ENCODE measurements at places on chromosomes 11 and 22.
A peak's percentile ranks its signal among the peaks of the same experiment; 100 is the strongest.

DNA sequence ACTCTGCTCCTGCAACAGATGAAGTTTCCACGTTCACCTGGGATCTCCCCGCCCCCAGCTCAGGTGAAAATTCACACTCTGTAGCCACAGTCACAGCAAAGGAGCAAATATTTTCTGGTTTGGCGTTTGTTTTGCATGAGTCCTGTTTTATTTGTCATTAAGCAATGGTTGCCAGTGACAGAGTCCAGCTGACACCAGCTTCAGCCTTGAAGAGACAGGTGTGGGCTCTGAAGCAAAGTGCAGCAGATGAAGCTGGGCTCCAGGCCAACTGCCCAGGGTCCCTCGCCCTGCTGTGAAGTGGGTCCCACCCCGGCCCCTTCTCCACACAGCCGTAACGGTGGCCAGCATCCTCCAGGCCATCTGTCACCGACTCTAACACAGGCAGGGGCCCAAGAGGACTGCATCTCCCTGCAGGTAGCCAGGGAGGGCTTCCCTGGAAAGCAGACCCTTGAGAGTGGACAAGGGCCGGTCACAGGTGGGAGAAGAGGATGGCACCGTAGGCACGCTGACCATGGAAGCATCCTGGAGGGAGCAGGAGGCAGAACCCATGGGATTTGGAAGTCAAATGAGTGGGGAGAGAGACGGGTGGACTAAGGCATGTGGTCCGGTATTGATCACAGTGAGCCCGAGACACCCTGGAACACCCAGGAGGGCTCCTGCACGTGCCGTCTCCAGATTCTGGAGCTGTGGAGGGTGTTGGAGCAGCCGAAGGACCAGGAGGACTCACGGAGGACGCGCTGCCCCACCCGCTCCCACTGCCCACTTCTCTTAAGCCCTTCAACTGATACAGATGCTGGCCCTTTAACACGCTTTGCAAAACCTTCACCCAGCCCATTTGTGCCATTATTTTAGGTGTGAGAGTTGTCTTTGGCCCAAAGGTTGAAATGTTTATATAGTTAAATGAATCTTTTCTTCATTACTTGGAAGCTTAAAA, 294.5 kb downstream of the BRD1 start:
- no peak for DNase-seq

- peak; percentile 79 for DNase-seq
Observed at GRCh38 chr11:27293515-27294417, 69.2 kb downstream of the CCDC34 start.

DNA sequence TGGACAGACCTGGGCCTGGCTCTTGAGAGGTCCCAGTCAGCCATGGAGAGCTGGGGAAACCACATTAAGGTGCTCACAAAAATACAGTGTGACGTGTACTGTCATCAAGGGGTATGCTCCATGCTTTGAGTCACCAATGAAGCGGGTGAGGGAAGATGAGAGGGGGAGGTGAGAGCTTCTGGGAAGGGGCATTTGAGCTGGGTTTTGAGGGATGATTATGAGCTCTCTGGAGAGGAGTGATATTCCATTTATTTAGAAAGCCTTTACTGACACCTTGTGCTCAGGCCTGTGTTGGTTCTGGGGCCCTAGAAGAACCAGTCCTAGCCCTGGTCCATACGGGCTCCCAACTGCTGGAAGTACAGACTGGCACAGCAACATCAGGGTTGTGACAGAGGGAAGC, 10.4 kb upstream of the ARHGEF17 start:
- DNase-seq = no peak

GRCh38 chr11:117903505-117904382, 25.5 kb downstream of the TMPRSS13 start:
- no peak for DNase-seq

Data from bronchial epithelial cell (primary cell).